ENCODE measurements at places on chromosomes 4 and X.

GRCh38 chrX:47564438-47565085, 3.6 kb downstream of the ARAF start:
- no peak for DNase-seq

- DNase-seq: no peak
These were observed 1.3 kb downstream of the G3BP2 start for GRCh38 chr4:75671802-75672421.

GRCh38 chrX:153708415-153708814, 15.8 kb downstream of the BCAP31 start:
- no peak for DNase-seq

DNA sequence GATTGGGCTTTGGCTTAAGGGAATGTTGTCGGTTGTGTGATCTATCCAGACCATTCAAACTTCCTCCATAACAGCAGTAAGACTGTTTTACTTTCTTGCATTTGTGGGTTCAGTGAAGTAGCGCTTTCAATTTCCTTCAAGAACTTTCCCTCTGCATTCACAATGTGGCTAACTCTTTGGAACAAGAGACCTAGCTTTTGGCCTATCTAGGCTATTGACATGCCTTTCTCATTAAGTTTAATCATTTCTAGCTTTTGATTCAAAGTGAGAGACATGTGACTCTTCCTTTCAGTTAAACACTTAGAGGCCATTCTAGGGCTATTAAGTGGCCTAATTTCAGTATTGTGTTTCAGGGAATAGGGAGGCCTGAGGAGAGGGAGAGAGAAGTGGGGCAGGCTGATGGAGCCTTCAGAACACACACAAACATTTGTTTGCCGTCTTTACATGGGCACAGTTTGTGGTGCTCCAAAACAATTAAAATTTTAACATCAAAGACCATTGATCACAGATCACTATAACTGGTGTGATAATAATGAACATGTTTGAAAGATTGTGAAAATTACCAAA, 34.1 kb downstream of the ADH5 start:
- no peak for DNase-seq
